ENCODE measurements at places on chromosomes 3 and 15.

GRCh38 chr3:135169651-135170050, 374.6 kb downstream of the EPHB1 start:
- DNase-seq = no peak

GRCh38 chr3:122006267-122006666, 15.8 kb downstream of the ILDR1 start:
- no peak for DNase-seq

DNA sequence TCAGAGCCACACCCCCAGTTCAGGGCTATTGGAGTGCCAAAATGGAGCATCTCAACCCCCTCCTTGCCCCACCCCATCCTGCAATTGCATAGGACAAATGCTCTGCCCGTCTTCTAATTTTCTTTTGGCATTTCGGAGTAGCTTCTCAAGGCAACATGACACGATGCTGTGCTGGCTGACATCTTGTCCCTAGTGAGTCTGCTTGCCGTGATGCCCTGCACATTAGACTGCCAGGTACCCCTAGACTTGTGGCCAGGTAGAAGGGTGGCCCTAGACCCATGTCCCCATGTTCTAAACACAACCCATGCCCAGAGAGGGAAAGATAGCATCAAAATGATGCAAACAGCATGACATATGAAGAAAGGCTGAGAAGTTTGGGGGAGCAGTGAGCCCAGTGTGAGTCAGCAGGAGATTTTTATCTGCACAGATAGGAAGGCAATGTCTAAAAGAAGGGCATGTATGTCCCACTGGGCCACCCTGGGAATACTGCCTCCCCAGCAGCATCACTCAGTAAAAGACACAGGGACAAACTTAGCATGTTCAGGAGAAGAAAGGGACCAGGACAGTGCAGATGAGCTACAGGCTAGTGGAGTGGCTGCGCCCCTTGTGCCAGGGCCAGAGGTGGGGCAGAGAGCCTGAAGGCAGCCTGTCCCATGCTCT, 36.8 kb downstream of the CA12 start:
- DNase-seq = no peak

GRCh38 chr15:44250566-44251205, 37.8 kb upstream of the GOLM2 start:
- DNase-seq = no peak

GRCh38 chr15:95227235-95227634, 995.9 kb downstream of the MCTP2 start:
- no peak for DNase-seq

- no peak for DNase-seq
Observed at GRCh38 chr15:55627730-55628368, 39.7 kb upstream of the PYGO1 start.

GRCh38 chr15:92930054-92930621, 30.0 kb downstream of the CHD2 start:
- DNase-seq = no peak

GRCh38 chr15:88342666-88343065, 86.1 kb upstream of the NTRK3 start:
- DNase-seq = no peak

- DNase-seq = no peak
Observed at GRCh38 chr3:45462522-45463265, 74.3 kb downstream of the LARS2 start.

DNA sequence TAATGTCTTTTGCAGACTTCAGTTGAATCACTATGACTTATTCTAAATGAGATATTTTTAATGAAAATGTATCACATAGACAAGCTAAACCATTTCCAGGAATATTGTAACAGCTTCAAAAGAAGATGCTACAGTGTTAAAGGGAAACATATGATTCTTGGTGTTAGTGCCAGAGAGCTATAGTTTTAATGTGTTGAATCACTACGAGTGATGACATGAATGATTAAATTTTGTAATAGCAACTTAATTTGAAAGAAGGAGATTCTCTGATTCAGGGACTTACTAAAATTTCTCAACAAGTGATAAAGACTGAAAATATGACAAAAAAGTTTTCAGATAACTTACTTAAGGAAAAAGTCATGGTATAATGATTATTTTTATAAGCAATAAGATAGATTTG, 267.3 kb upstream of the SLITRK3 start:
- DNase-seq = no peak

GRCh38 chr3:122679882-122680474, 661 bp upstream of the PARP14 start:
- DNase-seq = no peak

DNA sequence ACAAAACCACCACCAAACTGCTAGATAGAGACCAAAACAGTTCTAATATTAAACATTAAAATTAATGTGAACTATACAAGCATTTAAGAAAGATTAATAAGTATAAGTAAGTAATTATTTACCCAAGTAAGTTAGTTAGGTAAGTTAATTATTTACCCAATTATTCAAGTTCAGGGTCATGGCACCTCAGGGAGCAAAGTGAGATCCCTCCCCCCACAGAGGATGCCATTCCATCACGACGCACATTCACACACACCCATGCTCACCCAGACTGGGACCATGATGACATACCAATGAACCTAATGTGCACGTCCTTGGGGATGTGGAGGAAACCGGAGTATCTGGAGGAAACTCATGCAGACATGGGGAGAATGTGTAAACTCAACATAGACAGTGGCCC, 229.1 kb downstream of the NR2F2 start:
- no peak for DNase-seq

DNA sequence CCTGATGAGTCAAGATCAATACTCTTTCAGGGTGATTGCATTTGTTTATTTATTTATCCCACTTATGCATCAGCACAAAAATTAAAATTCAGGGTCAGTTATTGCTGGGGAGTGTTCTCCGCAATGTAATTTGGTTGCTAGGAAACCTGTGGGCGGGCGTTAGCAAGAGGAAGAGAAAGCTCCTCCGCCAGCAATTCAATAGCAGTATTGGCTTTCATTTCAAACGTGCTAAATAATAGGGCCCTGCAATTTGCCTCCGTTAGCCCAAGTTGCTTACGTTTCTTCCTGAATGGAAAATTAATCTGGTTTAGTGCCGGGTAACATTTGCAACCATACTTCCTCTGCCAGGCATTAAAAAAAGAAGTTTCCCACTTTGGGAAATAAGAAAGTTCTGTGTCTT, 35.5 kb upstream of the PLCL2 start:
- peak; percentile 25 for DNase-seq

DNA sequence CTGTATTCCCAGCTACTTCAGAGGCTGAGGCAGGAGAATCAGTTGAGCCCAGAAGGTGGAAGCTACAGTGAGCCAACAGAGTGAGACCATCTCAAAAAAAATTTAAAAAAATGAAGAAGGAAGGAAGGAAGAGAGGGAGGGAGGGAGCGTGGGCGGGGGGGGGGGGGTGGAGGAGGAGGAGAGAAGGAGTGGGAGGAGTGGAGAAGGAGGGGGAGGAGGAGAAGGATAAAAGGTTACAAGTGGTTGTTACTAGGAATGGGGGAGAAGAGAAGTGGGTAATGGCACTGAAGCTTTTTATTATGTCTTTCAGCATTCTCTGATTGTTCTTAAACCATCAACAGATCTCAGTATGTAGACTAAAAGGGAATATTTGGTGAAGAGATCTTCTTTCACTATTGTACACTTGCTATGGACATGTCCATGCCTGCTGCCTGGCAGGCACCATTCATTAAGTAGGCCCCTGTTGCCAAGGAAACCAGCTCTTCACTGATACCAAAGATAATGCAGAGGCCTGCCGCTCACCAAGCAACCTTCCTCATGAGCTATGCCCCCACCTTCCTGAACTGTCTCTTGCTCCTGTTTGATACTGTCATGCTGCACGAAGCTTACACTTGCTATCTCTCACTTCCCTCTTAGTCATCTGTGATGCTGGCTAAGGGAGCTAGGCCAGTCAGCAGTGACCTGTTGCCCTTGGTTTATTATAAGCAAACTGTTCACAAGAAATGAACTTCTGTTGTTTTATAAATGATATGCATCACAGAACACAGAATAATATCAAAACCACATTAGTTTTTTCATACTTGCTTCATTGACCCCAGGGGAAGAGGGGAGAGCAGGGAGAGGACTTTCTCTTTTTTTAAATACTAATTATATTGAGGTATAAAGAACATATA, 23.1 kb downstream of the EPM2AIP1 start:
- DNase-seq = no peak

GRCh38 chr3:57673156-57673555, 19.7 kb downstream of the DENND6A start:
- no peak for DNase-seq

DNA sequence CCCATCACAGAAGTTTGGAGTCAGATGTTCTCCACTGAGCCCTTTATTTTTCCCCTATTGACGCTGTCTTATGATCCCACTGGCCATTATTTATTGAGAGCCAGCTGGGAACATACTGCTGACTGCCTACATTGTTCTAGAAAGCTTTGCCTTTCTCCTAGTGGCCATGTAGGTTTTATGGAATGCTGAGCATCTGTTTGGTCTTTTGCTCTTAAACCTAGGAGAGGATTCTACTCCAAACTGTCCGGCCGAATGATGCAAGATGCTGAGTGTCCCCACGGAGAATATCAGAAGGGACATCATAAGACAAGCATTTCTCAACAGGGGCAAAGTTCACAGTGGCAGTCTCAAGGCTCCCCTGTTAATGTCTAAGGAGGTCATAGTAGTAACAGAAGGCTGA, 171.4 kb downstream of the ARRDC4 start:
- DNase-seq = no peak

DNA sequence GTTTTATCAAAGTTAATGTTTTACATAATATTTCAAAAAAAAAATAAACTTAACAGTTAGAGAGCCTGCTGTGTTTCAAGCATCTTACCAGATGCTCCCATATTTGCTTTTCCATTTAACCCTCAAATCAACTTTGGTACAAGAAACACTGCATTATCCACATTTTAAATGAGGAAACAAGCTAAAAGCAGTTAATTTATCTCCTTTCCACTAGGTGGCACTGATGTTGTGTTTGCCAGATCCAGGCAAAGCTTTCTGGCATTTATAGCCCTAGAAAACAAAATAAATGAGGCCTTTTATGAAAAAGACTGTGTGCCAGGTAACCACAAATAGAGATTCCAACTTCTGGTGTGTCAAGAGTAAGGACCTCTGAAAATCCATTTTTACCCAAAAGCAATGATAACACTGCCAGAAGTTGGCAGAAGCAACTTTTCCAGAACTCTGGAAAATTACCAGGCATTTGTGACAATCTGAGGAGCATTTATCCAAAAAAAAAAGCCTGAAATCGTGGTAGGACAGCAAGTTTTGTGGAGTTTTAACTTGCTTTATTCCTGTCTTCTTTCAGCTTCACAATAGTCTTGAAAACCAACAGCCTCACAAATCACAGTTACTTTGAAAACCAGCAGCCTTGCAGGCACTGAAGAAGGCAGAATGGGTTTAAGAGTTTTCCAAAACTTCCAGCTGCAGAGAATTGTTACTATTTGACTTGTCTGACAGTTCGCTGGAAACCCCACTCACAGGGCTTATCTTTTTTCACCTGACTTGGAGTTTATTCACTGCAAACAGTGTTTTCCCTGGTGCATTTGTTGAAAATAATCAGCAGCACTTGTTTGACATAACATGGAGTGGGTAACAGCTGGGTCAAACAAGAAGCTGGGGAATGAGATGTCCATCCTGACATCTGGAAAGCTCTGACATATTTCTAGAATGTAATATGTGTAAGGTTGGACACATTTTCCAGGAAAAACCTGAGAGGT, 9.2 kb downstream of the FAM162A start:
- DNase-seq = no peak

DNA sequence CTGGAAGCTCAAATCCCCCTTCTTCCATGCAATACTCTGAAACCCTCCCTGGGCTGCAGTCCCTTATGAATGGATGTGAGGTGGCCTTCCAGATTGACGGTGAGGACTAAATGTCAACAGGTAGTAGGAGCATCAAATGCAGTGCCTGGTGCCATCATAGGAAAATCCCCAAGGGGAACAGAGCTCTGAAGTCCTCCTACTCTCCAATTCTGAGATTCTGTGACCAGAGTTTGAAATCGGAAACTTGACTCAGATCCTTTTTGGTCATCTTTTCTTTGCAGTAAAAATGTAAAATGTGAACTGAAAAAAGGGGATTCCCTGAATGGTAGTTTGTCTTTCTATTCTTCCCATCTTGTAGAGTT, 68.8 kb upstream of the TJP1 start:
- DNase-seq = no peak

DNA sequence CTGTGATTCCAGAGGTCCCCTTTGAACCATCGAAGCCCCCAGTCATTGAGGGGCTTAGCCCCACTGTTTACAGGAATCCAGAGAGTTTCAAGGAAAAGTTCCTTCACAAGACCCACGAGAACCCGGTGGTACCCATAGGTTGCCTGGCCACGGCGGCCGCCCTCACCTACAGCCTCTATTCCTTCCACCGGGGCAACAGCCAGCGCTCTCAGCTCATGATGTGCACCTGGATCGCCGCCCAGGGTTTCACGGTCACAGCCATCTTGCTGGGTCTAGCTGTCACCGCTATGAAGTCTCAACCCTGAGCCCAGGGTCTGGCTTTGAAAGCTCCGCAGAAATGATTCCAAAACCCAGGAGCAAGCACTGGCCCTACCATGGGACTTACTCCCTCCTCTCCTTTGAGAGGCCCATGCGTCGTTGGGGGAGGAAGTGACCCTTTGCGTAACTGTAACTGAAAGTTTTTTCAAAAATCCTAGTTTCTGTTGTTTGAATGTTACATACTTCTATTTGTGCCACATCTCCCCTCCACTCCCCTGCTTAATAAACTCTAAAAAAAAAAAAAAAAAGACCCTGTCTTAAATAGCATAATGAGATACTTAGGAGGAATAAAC, 85.1 kb upstream of the CSPG5 start:
- DNase-seq = no peak

DNA sequence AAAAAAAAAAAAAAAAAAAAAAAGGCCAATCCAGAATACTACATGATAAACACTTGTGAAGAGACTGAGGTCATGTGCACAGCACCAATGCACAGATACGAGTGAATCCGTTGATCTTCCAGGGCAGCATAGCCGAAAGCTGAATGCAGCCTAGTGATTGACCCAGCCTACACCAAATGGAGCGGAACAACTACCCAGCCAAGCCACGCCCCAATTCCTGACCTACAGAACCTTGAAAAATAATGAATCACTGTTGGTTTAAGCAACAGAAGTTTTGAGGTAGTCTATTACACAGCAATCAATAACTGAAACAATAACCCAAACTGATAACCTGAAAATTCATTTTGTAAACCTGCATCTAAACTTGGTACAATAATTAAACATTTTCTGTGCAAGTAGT, 361.0 kb downstream of the FHIT start:
- no peak for DNase-seq

DNA sequence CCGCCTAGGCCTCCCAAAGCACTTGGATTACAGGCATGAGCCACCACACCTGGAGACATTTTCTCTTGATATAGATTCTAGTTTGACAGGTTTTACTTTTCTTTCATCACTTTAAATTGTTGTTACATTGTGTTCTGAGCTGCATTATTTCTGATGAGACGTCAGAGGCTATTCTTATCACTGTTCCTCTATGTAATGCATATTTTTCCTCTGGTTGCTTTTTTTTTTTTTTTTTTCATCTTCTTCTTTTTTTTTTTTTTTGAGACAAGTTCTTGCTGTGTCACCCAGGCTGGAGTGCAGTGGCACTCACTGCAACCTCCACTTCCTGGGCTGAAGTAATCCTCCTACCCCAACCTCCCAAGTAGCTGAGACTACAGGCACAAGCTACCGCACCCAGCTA, 41.2 kb downstream of the TRA2B start:
- no peak for DNase-seq

- DNase-seq = no peak
Observed at GRCh38 chr3:32912046-32912445, 39.4 kb upstream of the CCR4 start.
